ENCODE measurements at places on chromosomes 13 and 19. TPM values are rescaled to one million over a fixed set of nuclear protein-coding genes. Genes with fewer than 3 reads are reported as not detected.

The TBXA2R gene
- total RNA-seq: not detected

The SHISA2 gene
- total RNA-seq: 1.2 TPM

The PLIN4 gene
- 1.4 TPM for total RNA-seq

The ZNF728 gene
- total RNA-seq: not detected

The KLK6 gene
- total RNA-seq: not detected

The TNNT1 gene
- 46.8 TPM for total RNA-seq

The LRRC4B gene
- total RNA-seq: not detected

DNA sequence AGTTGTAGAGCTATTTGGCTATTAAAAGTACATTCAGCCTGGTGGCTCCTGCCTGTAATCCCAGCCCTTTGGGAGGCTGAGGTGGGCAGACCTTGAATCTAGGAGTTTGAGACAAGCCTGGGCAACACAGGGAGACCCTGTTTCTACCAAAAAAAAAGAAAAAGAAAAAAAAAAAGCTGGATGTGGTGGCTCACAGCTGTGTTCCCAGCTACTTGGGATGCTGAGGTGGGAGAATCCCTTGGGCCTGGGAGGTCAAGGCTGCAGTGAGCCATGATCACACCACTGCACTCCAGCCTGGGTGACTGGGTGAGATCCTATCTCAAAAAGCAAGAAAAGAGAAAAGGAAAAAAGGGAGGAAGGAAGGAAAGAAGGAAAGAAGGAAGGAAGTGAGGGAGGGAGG lies 9.6 kb upstream of the IZUMO2 start:
- no peaks in the 10 kb centered on the region for H3K36me3 ChIP-seq
- no peaks in the 10 kb centered on the region for H3K27me3 ChIP-seq
- no peaks in the 10 kb centered on the region for H3K4me1 ChIP-seq
- no peak overlapping the region for H3K4me3 ChIP-seq
- DNase-seq: no peak

GRCh38 chr13:110017379-110017778 lies 231.0 kb upstream of the IRS2 start:
- H3K36me3 ChIP-seq: no peaks in the 10 kb centered on the region
- no peaks in the 10 kb centered on the region for H3K27me3 ChIP-seq
- DNase-seq: peak; percentile 93
- peak overlapping the region; percentile 30 for H3K4me3 ChIP-seq

DNA sequence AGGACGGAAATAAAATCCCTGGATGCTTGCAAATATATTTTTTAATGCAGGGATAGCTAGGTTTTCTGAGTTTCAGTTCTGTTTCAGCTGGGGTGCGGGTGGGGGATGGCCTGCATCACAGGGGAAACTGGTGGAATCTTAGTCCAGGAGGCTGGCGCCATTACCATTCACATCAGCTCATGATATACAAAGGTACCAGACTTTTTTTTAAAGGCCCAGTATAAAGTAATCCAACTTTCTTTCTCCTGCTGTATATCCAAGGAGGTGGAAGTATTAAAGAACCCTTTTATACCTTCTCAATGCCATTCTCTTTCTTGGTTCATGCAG lies 343.8 kb downstream of the KCNRG start:
- no peak overlapping the region for H3K27ac ChIP-seq
- H3K4me1 ChIP-seq: peaks cover 12% of the 10 kb centered on the region
- H3K36me3 ChIP-seq: no peaks in the 10 kb centered on the region
- no peak overlapping the region for H3K4me3 ChIP-seq
- H3K27me3 ChIP-seq: no peaks in the 10 kb centered on the region
- no peak for DNase-seq

- H3K36me3 ChIP-seq: no peaks in the 10 kb centered on the region
- no peak overlapping the region for H3K27ac ChIP-seq
- no peak overlapping the region for H3K4me3 ChIP-seq
- no peaks in the 10 kb centered on the region for H3K27me3 ChIP-seq
- no peak for DNase-seq
- no peaks in the 10 kb centered on the region for H3K4me1 ChIP-seq
Measured at GRCh38 chr13:49812812-49813211, 20.3 kb upstream of the KPNA3 start.

GRCh38 chr19:28686756-28687155 lies 526.2 kb downstream of the UQCRFS1 start:
- DNase-seq: no peak
- H3K4me1 ChIP-seq: no peaks in the 10 kb centered on the region
- H3K4me3 ChIP-seq: no peak overlapping the region
- no peaks in the 10 kb centered on the region for H3K36me3 ChIP-seq
- H3K27ac ChIP-seq: no peak overlapping the region
- H3K27me3 ChIP-seq: no peaks in the 10 kb centered on the region

DNA sequence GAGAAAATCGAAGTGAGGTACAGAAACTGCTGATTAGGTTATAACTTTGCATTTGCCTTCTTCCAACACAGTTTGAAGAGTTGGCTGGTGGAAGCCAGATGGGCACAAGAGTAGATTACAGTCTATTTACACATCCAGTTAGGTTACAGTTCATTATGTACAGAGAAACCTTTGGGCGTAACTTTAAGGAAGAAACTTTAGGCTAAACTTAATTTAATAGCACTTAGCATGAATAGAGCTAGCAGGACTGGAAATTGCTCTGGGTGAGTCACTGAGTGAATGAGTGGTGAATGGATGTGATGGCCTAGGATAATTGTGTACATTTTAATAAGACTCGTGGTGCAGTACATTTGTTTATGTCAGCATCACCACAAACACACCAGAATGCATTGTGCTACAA lies 62.9 kb upstream of the KLHL1 start:
- peaks cover 30% of the 10 kb centered on the region for H3K27me3 ChIP-seq
- no peak overlapping the region for H3K4me3 ChIP-seq
- H3K36me3 ChIP-seq: no peaks in the 10 kb centered on the region
- H3K4me1 ChIP-seq: no peaks in the 10 kb centered on the region
- no peak for DNase-seq

DNA sequence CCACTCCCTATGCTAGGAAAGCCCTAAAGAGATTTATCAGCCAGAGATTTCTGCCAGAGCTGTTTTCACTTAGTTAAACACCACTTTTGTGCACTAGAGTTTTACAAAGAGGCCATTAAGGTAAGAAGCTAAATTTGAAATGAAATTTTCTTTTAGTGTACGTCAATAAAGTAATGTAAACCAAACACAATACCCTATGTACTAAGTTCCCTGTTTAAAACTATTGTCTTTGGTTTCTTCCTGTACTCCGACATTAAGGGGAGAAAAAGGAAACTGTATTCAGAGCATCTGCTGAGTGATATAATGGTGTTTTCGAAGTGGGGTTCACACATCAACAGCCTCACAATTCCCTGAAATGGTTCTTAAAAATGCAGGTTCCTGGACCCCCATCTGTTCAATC lies 40.7 kb upstream of the STARD13 start:
- H3K36me3 ChIP-seq: no peaks in the 10 kb centered on the region
- H3K27ac ChIP-seq: no peak overlapping the region
- no peaks in the 10 kb centered on the region for H3K4me1 ChIP-seq
- no peaks in the 10 kb centered on the region for H3K27me3 ChIP-seq

GRCh38 chr19:5079071-5079774 lies 110.3 kb downstream of the KDM4B start:
- H3K4me3 ChIP-seq: no peak overlapping the region
- H3K27me3 ChIP-seq: no peaks in the 10 kb centered on the region
- peaks cover 57% of the 10 kb centered on the region for H3K36me3 ChIP-seq

DNA sequence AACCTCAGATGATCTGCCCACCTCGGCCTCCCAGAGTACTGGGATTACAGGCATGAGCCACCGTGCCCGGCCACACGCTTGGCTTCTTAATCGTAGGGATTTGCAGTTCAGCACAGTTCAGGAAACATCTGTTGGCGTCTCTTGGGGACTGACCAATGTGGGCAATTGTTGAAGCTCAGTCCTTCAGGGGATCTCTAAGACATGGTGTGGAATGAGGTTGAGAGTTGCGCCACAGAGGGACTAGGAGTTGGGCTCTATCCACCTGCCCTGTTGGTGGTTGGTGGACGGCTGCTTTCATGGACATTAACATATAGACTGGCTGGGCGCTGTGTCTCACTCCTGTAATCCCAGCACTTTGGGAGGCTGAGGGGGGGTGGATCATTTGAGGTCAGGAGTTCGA lies 37.3 kb upstream of the SIN3B start:
- H3K27ac ChIP-seq: no peak overlapping the region
- H3K27me3 ChIP-seq: no peaks in the 10 kb centered on the region
- no peak for DNase-seq
- H3K36me3 ChIP-seq: no peaks in the 10 kb centered on the region
- H3K4me3 ChIP-seq: no peak overlapping the region

GRCh38 chr13:21675095-21675991 lies 4.5 kb downstream of the FGF9 start:
- peaks cover 22% of the 10 kb centered on the region for H3K27me3 ChIP-seq
- no peaks in the 10 kb centered on the region for H3K4me1 ChIP-seq
- H3K4me3 ChIP-seq: peak overlapping the region; percentile 76
- DNase-seq: no peak
- H3K36me3 ChIP-seq: no peaks in the 10 kb centered on the region

DNA sequence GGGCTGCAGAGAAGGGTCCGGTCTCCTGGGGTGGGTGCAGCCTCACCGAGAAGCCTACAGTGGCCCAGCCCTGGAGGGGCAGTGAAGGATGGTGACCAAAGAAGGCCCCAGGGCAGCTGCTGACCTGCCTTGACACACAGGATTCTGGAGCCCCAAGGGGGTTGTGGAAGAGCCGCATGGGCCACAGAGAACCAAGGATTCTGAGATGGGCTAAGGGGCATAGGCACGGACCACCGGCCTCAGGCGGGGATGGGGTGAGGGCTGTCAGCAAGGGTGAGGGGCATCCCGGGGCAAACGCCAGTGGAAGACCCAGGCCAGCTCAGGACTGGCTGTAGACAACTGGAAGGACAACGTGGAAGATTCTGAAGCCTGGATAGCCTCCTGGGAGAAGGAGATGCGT lies 151.6 kb downstream of the TEX29 start:
- no peaks in the 10 kb centered on the region for H3K27me3 ChIP-seq
- DNase-seq: no peak
- no peaks in the 10 kb centered on the region for H3K4me1 ChIP-seq
- no peaks in the 10 kb centered on the region for H3K36me3 ChIP-seq

DNA sequence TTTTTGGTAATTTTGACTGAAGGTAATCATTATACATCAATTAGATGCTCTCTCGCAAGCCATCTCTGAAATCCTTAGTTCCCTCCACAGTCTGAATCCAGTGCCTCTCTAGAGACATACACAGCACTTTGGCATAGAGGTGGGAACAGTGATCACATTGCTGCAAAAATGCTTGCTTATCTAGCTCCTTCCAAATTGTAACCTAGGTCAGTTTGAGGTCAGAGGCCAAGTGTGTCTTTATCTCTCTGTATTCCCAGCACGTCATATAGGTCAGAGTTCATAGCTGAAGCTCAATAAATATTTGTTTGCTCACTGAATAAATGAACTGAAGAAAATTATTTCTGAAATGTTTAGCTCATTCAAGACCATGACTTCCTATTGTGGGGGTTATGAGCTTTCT lies 462.5 kb downstream of the DIAPH3 start:
- peaks cover 5% of the 10 kb centered on the region for H3K36me3 ChIP-seq
- H3K27me3 ChIP-seq: no peaks in the 10 kb centered on the region
- no peak overlapping the region for H3K27ac ChIP-seq
- no peak overlapping the region for H3K4me3 ChIP-seq

DNA sequence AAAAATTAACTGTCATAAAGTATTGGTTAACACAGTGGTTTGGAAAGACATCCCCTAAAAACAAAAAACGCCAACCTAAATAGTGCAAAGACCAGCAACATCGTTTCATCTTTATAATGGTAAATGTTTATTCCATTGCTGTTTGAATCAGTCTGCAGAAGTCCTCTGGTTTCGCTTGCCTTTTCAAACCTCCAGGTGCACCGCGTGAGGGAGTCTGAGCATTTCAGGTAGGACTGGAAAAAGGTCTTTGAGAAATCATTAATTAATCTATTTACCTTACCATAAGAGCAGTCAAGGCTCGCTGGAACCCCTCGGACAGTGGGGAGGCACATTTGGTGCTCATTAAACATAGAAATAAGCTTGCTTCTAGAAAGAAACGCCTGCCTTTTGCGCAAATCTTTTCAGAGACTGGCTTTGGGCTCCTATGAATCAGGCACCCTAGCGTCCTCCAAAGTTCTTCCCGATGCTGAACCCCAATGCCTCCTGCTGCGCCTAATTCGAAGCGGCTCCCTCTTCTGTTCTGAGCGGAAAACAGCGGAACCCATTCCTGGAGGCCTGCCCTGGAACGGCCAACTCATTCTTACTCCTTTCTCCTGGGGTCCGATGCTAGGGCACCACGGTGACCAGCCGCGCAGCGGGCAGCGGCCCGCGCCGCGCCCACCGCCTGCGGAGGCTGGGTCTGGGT lies 951 bp upstream of the MTUS2 start:
- no peak overlapping the region for H3K27ac ChIP-seq
- peaks cover 33% of the 10 kb centered on the region for H3K27me3 ChIP-seq
- peak overlapping the region; percentile 22 for H3K4me3 ChIP-seq
- no peak for DNase-seq

DNA sequence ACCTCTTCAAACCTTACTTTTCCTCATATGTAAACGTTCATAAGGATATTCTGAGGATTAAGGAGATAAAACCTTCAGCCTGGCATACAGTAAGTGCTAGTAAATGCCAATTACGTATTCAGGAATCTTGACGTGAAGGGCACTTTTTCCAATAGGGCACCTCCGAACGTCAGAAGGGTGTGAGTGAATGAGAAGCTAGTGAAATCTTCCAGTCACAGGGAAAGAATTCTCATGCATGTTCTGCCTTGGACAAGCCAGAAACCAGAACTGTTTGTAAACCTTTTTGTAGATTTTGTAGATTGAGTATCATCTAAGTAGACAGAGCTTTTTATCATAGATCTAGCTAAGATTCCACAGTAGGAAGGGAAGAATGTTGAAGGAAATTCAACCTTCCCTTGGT lies 16.5 kb downstream of the DGKH start:
- no peak for DNase-seq
- H3K27ac ChIP-seq: no peak overlapping the region
- peaks cover 21% of the 10 kb centered on the region for H3K4me1 ChIP-seq
- peaks cover 4% of the 10 kb centered on the region for H3K36me3 ChIP-seq
- H3K4me3 ChIP-seq: no peak overlapping the region
- H3K27me3 ChIP-seq: no peaks in the 10 kb centered on the region

DNA sequence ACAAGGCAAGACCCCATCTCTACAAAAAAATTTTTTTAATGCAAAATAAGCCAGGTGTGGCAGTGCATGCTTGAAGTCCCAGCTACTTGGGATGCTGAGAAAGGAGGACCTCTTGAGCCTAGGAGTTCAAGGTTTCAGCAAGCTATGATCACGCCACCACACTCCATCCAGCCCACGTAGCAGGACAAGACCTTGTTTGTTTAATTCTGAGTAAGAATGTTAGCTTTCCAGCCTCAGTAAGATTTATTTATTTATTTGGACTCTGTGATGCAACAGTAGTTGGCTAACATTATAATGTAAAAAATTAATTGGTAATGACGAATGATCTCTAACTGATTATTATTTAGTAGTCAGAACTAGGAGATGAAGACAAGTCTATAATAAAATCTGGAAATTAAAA lies 23.3 kb downstream of the N4BP2L2 start:
- peaks cover 5% of the 10 kb centered on the region for H3K4me1 ChIP-seq
- peaks cover 59% of the 10 kb centered on the region for H3K36me3 ChIP-seq
- no peak overlapping the region for H3K4me3 ChIP-seq
- H3K27me3 ChIP-seq: no peaks in the 10 kb centered on the region
- DNase-seq: no peak

GRCh38 chr19:46132508-46133100 lies 8.1 kb upstream of the IGFL3 start:
- no peaks in the 10 kb centered on the region for H3K27me3 ChIP-seq
- H3K4me3 ChIP-seq: peak overlapping the region; percentile 62
- peak overlapping the region; percentile 99 for H3K27ac ChIP-seq
- peaks cover 27% of the 10 kb centered on the region for H3K4me1 ChIP-seq

All from MCF 10A (cell line).